NCI-H1417 (cell line): ENCODE measurements at places on chromosomes 12 and 14.
A peak's percentile ranks its signal among the peaks of the same experiment; 100 is the strongest.

DNA sequence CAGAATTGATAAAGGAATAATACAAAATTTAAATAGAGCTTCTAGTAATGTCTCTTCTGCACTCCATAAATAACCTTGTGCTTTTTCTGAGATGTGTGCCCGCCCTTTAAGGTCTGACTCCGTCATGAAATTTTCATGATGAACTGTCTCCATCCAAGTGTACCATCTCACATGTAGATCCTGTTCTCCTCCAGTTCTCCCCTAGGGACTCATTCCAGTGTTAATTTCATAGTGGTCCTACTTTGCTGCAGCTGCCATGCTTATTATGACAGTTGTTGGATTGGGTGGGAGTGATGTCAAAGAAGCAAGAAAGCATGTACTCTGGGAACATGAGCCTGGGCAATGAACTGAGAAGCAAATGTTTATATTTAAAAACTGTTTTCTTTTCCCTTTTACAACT is 442.5 kb upstream of the PDE3A start:
- no peak for DNase-seq

DNA sequence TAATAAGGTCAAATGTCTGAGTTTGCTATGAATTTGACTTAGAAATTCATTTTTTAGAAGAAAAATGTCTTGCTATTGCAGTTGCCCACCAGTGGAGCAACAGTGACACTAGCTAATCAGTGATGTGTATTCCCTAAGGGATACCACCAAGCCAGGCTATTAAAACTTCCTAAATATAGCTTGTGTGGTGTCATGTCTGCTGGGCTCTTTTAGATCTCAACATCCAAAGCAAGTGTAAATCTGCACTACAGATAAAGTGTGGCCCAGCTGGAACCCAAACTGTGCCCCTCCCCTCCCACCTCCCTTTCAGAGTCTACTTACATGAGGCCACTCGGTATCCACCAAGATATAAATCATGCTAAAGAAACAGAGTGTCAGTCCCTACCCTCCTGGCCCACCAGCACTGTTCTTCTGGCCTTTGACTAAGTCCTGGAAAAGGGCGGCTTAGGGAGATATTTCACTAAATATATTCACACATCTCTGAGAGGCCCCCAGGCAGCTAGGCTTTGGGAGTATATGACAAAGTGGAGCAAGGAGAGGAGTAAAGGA is 53.8 kb downstream of the SLC35F4 start:
- no peak for DNase-seq

GRCh38 chr12:66296176-66296683 is 6.1 kb upstream of the HELB start:
- peak; percentile 56 for DNase-seq

DNA sequence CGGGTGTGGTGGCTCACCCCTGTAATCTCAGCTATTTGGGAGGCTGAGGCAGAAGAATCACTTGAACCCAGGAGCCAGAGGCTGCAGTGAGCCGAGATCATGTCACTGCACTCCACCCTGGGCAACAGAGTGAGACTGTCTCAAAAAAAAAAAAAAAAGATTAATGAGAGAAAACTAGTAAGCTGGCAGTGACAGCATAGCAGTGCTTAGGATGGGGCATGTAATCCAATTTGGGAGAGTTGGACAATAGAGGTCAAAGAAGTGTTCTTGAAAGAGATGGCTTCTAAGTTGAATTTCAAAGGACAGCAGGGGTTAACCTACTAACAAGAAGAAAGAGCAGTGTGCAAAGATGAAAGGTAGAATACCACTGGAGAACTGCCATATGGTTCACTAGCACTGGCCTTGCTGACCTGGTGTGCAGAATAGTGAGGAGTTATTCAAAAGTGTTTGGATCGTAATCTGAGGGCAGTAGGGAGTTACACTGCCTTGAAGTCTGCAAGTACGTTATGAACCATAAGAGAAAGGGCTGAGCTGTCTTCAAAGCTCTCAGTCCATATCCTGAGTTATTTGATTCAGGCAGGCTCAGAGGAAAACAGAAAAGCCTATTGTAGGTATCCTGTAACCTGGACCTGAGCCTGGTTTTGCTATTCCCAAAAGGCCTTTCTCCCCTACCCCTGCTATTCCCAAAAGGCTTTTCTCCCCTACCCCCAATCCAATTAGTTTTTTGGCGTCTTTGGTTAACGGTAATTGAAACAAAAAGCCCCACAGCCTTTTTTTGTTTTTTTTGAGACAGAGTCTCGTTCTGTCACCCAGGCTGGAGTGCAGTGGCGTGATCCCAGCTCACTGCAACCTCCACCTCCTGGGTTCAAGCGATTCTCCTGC is 3.4 kb downstream of the XPOT start:
- DNase-seq, result no peak

- DNase-seq, result peak; percentile 77
Observed at GRCh38 chr14:50944647-50945413, 547 bp upstream of the PYGL start.

GRCh38 chr12:41966001-41966400 is 178.7 kb downstream of the GXYLT1 start:
- no peak for DNase-seq

- DNase-seq, result no peak
Observed at GRCh38 chr12:18079541-18080246, 10.3 kb downstream of the RERGL start.

- DNase-seq, result no peak
Observed at GRCh38 chr12:64671681-64672080, 61.4 kb downstream of the RASSF3 start.

DNA sequence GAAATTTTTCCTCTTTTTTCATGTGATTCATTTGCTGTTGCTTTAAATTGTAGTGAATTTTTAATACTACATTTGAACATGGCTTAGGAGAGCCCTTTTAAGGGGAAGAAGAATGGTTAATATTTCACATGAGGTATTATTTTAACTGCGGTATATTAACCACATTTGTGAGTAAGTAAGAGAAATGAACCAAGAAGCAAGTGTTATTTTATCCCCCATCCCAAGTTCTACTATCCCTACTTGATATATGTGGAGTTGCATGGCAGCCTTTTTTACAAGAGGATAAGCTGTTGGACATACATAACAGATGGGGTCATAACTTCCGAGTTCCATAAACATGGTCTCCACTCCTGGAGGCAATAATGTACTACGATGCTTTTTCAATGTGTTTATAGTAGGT is 623.3 kb downstream of the LRFN5 start:
- DNase-seq, result no peak

DNA sequence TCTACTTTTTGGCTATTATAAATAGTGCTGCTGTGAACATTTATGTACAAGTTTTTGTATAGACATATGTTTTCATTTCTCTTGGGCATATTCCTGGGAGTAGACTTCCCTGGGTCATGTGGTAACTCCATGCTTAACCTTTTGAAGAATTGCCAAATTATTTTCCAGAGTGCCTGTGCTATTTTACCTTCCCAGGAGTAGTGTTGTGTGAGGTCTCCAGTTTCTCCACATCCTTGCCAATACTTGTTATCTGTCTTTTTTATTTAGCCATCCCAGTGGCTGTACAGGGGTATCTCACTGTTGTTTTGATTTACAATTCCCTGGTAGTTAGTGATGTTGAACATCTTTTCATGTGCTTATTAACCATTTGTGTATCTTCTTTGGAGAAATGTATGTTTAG is 18.9 kb downstream of the UBE3B start:
- DNase-seq, result no peak

- no peak for DNase-seq
Observed at GRCh38 chr14:68695326-68695768, 97.5 kb downstream of the ZFP36L1 start.

GRCh38 chr12:48486261-48486660 is 4.0 kb downstream of the C12orf54 start:
- DNase-seq, result no peak

- no peak for DNase-seq
Observed at GRCh38 chr12:52433501-52434080, 580 bp downstream of the KRT75 start.

DNA sequence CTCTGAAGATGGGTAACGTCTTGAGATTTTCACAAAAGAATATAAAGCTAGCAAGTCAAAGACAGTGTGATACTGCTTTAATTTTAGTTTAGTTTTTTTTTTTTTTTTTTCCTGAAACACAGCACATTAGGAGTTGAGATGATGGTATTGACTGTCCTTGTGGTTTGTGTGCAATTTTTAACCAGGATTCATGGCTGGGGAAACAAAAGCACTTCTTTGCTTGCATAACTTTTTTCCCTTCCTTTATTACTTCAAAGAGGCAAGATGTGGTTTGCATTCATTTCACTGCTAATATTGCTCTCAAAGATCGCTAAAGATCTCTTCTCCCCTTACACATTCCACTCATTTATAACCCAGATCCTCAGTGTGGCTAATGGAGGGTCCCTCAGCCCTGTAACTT is 157.1 kb upstream of the PZP start:
- no peak for DNase-seq

- DNase-seq, result no peak
Observed at GRCh38 chr12:5458229-5459050, 26.5 kb downstream of the NTF3 start.

DNA sequence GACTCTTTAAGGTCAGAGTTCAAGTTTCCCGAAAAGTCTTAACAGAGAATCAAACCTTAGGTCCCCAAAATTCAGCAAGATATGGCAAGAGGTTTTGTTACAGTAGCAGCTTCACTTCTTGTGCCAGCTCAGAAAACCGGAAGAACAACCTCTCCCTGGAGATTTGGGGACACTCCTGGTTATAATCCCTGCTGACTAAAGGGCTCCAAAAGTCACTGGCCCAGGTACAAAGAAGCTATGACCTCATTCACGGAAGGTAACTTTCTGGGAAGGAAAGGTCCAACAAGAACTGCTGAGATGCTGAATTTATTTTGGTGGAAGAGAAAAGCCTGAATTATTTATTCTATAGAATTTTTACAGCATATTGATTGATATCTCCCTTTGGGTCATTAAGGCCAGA is 55.6 kb upstream of the DIO2 start:
- DNase-seq, result no peak

- DNase-seq, result no peak
Observed at GRCh38 chr12:88820012-88820411, 239.7 kb upstream of the KITLG start.

DNA sequence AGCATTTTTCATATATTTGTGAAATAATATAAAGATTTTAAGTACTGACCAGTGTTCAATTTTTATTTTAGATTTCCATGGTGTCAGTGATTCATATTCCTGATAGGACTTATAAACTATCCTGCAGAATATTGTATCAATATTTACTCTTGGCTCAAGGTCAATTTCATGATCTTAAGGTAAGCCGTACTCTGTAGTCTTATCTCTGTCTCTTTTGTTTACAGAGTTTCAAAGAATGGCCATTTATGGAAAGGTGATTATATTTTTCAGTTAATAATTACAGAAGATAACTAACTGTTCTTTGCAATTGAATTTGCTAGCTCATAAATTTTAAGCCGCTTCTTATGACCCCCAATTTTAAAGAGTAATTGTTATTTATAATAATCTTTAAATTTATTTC is 27.9 kb downstream of the CGRRF1 start:
- no peak for DNase-seq

GRCh38 chr12:49673446-49674317 is 33.5 kb downstream of the FMNL3 start:
- DNase-seq, result peak; percentile 83

GRCh38 chr12:67391034-67391433 is 121.9 kb downstream of the CAND1 start:
- DNase-seq, result peak; percentile 56

DNA sequence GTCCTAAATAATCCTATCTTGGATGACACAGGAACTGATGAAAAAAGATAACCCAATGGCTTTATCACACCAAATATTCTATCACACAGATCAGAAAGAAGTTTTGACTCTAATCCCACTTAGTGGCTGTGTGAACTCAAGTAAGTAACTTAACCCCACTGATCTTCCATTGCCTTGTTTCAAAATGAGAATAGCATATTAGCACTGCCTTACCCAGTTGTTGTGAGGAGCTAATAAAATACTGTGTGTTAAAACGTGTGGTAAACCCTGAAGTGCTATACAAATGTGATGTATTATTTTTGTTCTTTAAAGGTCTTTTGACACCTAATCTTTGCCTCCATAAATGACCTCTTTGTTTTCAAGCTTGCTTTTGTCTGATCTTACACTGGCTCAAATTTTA is 60.9 kb upstream of the ARID2 start:
- no peak for DNase-seq

DNA sequence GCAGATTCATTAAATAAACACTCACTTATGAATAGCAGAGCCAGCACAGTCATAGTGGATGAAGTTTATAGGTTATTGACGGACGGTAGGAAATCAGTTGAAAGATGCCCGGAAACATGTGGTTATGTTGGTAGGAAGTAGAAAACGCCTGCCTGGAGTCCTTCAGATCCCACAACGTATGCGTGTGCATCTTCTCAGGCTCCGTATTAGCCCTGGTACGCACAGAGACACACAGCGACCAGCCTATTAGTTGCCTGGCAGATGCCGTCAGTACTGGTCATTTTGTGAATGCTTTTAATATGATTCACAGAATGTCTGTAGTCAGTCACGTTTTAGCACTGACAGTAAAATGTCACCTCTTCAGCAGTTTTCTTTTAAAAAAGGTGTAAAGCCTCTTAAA is 196.4 kb downstream of the RGS6 start:
- no peak for DNase-seq

DNA sequence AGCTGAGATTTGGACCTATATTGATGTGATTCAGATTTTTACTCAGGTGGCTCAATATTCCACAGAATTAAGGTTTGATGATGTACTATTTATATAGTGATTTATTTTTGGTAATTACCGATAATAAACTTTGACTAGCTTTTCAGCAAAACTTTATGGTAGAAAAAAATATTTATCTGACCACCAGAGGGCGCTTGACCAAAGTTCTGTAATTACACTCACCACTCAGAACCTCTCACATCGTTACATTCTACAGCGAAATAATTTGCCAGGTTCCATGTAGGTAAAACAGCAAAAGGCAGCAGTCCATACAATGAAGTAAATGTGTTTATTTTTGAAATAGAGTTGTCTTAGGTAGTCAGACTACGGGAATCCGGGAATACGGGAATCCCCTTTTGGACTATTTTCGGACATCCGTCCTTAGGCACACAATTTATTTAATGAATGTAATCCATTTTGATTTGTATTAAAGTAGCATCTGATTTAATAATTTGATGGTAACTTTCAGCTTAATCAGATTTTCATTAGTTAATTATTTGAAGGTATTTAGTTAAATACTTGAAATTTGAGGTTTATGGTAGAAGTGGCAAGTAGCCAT is 143.0 kb upstream of the DDHD1 start:
- peak; percentile 85 for DNase-seq

DNA sequence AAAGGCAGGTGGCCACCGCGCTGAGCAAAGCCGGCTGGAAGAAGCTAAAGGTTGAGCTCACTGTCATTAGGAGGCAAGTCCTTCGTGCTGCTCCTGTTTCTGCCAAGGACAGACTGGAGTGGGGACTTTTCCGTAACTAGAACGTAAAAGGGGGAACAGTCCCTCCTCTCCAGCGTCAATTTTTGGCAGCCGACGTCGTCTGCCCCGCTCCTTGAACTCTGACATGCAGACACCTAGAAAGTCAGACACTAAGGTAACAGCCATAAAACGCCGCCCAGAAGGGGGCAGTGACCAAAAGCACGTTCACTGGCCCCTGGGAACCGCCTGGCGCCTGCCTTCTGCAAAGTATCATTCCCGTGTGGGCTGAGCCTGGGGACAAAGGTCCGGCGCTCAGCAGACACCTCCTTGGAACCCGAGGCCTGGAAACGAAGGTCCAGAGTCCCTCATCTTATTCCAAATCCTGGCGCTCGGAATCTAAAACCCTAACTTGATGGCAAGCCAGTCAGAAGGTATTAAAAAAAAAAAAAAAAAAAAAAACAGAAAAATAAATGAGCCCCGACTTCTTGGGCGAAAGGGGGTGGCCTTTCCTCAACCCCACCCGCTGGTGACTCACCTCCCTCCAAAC is 1.1 kb upstream of the LRP1 start:
- peak; percentile 70 for DNase-seq
